ENCODE measurements at places on chromosomes 11 and 22. TPM values are rescaled to one million over a fixed set of nuclear protein-coding genes. Genes with fewer than 3 reads are reported as not detected.

- no peak for DNase-seq
These were observed 78.8 kb downstream of the MYEOV start for GRCh38 chr11:69372589-69373250.

- DNase-seq: peak; percentile 29
These were observed 14.6 kb upstream of the MIAT start for GRCh38 chr22:26642465-26643417.

DNA sequence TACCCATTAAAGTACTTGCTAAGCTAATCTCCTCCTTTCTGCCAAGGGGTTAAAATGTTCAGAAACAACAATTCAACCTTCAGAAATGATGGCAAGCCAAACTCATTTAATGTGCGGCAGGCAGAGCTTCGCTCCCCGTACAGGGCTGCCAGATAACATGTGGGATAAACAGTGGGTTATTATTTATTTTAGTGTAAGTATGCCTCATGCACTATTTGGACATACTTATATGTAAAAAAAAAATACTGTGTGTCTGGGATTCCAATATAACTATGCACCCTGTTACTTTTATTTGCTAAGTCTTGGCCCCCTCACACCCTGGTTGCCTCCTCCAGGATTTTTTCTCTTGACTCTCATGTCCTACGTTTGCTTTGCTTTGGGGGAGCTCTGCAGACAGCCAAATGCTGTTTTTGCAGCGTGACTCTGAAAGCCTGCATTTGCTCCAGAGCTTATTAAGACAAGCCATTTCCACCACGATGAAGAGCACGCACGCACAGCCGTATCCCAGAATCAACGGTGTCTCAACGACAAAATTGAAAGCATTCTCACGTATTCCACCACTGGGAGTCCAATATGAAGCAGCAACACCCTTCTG, 86.5 kb upstream of the SHANK2 start:
- DNase-seq: peak; percentile 62

DNA sequence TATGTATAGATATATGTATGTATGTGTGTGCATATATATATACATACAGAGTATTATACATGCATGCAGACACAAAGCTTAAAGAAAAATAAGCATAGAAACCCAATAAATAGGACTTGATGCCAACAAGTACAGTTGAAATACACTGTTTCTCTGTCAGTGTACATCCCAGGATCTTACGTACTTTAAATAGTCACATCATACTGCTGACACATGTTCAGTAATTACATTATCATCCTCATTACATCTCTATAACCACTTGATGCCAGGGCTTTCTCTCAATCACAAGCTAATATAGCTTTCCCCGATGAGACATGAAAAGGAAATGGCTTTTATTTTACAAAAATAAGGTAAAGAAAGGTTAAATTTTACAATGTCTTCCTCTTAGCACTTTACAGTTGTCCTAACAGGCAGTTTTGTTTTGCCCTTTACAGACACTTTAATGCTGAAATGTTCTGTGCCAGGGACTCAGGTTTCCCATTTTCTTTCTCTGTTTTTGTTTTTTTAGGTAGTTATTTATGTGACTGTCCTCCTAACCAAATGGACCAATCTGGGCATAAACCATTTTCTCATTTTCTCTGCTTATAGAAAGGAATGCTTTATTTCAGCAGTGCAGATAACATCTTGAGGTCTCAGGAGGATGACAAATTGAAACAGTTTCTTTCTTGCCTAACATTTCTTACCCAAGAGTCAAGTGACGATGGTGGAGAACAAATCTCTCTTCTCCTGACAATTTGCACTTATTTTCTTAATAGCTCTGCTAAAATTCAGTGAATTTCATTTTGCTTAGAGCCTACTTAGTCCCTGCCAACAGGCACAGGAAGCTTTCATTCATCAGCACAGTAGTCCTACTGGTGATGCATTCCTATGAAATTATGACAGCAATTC, 350.2 kb downstream of the TTC28 start:
- no peak for DNase-seq

- no peak for DNase-seq
These were observed 118.9 kb downstream of the MRTFA start for GRCh38 chr22:40517631-40518030.

- no peak for DNase-seq
These were observed 2.3 kb upstream of the OR51B4 start for GRCh38 chr11:5304046-5304445.

The CHRM1 gene
- total RNA-seq: 0.44 TPM

The SYT7 gene
- total RNA-seq: 5.7 TPM

- no peak for DNase-seq
These were observed 382.5 kb downstream of the NXPE2 start for GRCh38 chr11:115060840-115061239.

DNA sequence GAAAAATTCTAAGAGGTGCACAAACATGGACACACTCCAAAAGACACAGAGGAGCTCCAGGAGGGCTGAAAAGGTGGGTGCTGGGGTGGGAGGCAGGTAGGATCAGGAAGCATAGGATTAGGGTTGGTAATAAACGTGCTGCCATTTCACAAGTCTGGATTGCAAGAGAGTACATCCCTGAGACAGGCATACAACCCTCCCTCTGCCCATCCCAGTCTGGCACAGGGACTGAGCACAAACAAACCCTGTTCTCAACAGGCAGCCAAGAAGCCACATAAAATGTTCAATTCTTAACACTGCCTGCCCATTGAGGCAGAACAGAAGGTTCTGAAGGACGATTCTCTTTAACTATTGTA, 18.5 kb downstream of the SLC35F2 start:
- DNase-seq: no peak

DNA sequence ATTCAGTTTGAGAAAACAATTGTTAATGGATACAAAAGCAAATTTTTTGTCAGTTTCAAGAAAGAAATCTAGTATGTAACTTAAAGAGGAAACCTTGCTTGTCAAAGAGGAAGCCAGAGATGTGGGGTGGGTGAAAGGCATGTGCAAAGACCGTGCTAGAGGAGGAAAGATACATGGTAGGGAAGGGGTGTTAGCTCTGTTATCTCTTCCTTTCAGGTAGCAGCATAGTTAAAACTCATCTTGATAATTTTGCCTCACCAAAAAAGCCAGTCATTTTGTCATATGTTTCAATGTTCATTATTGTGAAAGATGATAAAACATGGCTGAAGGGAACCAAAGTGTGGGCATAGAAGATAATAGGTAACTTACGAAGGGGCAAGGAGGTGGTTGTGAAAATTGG, 2.6 kb upstream of the MS4A2 start:
- DNase-seq: no peak

- DNase-seq: no peak
These were observed 15.6 kb upstream of the DENND5A start for GRCh38 chr11:9280655-9281301.

DNA sequence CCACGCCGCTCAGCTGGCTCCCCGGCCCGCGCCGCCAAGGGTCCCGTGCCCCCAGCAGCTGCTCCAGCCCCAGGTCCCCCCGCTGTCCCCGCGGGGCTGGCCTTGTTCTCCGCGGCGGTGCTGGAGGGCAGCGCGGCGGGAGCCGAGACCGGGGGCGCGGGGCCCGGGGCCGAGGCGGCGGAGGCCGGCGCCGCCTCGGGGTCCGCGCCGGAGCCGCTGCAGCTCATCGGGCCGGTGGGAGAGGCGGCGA, 128 bp downstream of the TAF10 start:
- no peak for DNase-seq

The MPST gene
- 44.4 TPM for total RNA-seq

- no peak for DNase-seq
These were observed 373.2 kb downstream of the LUZP2 start for GRCh38 chr11:24870048-24870447.

DNA sequence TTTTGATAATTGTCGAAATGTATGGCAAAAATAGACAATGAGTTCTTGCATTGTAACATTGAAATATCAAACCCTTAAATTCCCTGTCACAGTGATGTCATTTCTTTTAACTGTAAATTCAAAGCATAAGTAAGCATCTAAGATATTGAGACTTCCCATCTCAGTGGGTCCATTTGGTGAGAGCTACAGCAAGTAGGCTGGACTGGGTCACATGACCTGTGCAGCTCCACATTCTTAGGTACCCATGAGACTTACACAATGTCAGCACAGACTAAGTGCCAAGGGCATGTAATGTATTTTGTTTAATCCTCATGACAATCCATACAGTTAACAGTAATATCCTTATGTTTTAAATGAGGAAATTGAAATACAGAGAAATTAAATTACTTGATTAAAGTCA, 210.7 kb downstream of the NELL1 start:
- DNase-seq: no peak

DNA sequence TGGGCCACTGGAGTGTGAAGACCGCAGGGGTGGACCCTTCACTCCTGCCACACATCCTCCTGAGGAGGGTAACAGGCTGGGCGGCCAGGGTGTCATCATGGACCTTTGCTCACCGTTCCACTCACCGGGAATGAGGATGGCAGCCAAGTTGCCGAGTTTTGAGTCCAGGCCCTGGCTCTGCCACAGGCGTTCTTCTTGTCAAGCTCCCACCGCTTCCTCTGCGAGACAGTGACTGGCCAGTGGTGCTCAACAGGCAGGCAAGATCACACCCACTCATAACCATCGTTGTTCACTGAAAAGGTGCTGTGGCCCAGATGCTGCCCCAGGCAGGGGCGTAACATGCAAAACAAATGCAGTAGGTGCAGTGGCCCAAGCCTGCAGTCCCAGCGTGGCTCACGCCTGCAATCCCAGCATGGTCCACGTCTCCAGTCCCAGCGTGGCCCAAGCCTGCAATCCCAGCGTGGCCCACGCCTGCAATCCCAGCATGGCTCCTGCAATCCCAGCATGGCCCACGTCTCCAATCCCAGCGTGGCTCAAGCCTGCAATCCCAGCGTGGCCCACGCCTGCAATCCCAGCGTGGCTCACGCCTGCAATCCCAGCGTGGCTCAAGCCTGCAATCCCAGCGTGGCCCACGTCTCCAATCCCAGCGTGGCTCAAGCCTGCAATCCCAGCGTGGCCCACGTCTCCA, 5.0 kb upstream of the PANX2 start:
- no peak for DNase-seq

The P2RY2 gene
- 9.7 TPM for total RNA-seq

DNA sequence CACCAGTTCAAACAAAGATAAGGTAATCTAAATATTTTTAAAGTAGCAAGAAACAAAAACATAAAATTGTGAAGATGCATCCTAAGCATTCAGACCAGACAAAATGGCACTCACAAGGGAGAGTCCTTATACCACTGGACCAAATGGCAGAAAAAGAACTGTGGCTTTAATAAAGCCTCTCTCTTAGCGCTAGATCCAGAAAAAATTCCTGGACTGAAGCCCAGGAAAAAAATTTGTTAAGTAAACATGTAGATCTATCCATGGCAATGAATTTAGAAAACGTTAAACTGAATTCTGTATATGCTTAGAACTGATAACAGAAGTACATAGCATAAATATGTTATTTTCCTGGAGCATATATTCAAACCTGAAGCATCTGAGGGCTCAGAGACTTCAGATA, 11.8 kb upstream of the CD59 start:
- DNase-seq: no peak

DNA sequence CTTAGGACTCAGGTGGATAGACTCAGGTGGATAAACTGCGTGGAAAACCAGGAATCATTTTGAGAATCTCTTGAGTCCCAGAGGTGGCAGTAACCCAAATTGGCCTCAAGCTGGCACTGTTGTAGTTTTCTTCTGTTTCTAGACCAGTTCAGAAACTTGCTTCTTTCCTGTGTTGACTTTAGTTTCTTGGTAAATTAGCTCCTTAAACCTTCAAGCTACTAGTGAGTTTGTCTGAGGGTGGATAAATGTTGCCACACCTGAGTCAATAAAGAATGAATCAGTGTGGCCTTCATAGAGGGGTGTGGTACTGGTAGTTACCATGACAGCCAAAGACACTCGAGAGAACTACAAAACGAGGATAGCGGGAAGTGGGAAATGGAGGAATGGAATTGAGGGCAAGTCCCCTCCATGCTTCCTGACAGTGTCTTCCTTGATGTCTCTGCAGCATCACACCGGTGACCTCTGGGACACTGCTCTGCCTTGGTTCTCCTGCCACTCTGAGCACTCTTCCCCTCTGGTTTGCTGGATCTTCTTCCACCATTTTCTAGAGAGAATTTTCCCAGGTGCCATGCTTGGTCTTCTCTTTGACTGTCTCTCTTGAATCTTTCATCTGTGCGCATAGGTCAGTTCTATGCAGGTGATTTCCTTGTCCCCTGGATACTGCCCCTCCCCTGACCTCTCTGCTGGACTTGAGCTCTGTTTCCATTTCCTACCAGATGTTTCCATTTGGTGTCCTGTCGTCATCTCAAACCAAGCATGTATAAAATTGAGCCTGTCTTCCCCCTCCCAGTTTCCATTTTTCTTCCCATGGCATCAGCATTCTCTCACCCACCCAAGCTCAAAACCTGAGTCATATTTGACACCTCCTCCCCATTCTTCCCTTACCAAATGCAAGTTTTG, 7.2 kb downstream of the POLD4 start:
- DNase-seq: no peak

The OOSP4B gene
- total RNA-seq: not detected

- no peak for DNase-seq
These were observed 86.4 kb downstream of the KIRREL3 start for GRCh38 chr11:126914166-126914565.

GRCh38 chr22:20937031-20937793, 20.0 kb downstream of the CRKL start:
- no peak for DNase-seq

DNA sequence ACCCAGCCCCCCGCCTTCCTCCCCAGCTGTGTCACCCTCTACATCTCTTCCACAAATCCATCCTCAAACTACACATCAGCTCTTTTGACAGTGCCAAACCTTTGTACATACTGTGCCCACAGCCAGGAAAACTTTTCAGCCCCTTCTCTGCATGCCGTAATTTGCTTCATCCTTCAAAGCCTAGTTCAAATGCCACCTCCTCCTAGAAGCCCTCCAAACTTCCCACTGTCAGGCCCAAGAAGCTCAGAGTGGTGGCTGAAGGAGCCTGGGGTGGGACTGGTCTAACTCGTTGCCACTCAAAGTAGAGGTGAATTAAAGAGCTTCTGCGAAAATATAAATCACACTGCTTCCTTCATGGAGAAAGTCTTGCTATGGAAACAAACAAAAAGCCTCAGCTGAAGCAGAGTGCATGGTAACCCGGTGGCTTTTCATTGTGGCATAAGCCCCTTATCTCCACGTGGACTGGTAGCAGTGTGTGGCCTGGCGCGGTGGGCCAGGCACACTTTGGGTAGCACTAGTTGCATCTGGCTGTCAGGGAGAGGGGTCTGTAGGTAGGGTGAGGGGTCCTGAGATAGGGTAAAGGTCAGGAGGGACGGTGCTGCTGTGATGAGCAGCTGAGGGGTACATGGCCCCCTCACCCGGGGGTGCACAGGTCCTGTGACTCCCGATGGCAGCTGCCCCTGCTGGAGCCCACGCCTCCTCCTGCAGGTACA, 76.9 kb downstream of the MYO7A start:
- no peak for DNase-seq

- no peak for DNase-seq
These were observed 41.1 kb downstream of the CYB5R2 start for GRCh38 chr11:7632211-7632610.

- DNase-seq: no peak
These were observed 885.4 kb downstream of the OPCML start for GRCh38 chr11:132646890-132647289.

The ADORA2A gene
- total RNA-seq: 6.9 TPM

DNA sequence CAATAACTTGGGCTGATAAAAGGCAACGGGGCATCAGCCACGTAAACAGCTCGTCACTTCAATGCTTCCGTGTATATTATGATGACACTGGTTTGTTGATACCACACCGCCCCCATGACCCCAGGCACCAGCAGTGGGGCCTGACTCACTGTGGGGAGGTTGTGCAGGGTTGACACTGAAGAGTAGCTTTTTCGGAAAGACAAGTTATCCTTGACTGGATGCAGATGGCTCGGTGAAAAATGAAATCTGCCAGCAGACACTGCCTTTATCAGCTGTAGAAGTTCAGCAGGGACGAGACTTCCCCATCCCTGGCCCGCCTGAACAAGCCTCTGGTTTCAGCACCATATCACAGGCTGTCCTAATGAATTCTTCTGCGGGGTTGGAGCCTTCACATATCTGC, 55.6 kb downstream of the WT1 start:
- DNase-seq: no peak
